ENCODE measurements at places on chromosomes 2 and 18. TPM values are rescaled to one million over a fixed set of nuclear protein-coding genes. Genes with fewer than 3 reads are reported as not detected.

The YES1 gene
- 22.8 TPM for total RNA-seq

The RBM45 gene
- 6.4 TPM for total RNA-seq

The MSH6 gene
- total RNA-seq: 25.2 TPM

The TSPYL6 gene
- total RNA-seq: not detected

The CRYBA2 gene
- total RNA-seq: not detected

The SNORC gene
- total RNA-seq: 0.77 TPM
